Sigmoid colon (tissue), 7 donors: ENCODE measurements at places on chromosomes 5 and 9. TPM values are rescaled to one million over a fixed set of nuclear protein-coding genes. Genes with fewer than 3 reads are reported as not detected.

Gene ANKRD33B
- 2.7 TPM for total RNA-seq

Gene REEP5
- total RNA-seq = 67.6 TPM

Gene PLPP6
- 3.0 TPM for total RNA-seq

Gene IFNA2
- total RNA-seq = not detected

Gene PCDHGA6
- 5.4 TPM for total RNA-seq

Gene WDR38
- not detected for total RNA-seq

- peaks cover 6% of the 10 kb centered on the region for H3K36me3 ChIP-seq
- DNase-seq = peak; percentile 98
- H3K4me3 ChIP-seq = peak within 1 kb of the TSS; percentile 52
Measured at GRCh38 chr5:177311723-177312648, at the start of gene MXD3. Gene MXD3 (minus strand): TSS chr5:177311898. CDS start chr5:177311830, 68 bp downstream.

GRCh38 chr9:136965771-136966484 lies 11.4 kb upstream of the PTGDS start:
- no peaks in the 10 kb centered on the region for H3K4me1 ChIP-seq
- H3K27me3 ChIP-seq = peaks cover 21% of the 10 kb centered on the region
- no peak overlapping the region for H3K27ac ChIP-seq
- H3K36me3 ChIP-seq = no peaks in the 10 kb centered on the region
- no peak overlapping the region for H3K4me3 ChIP-seq
- no peak for DNase-seq

- no peaks in the 10 kb centered on the region for H3K27me3 ChIP-seq
- H3K4me1 ChIP-seq = no peaks in the 10 kb centered on the region
- H3K36me3 ChIP-seq = no peaks in the 10 kb centered on the region
- H3K27ac ChIP-seq = no peak overlapping the region
Measured at GRCh38 chr5:43376496-43377140, 35.6 kb downstream of the CCL28 start.

- no peaks in the 10 kb centered on the region for H3K4me1 ChIP-seq
- H3K27me3 ChIP-seq = no peaks in the 10 kb centered on the region
- no peak overlapping the region for H3K27ac ChIP-seq
- no peaks in the 10 kb centered on the region for H3K36me3 ChIP-seq
- DNase-seq = no peak
- no peak overlapping the region for H3K4me3 ChIP-seq
Measured at GRCh38 chr5:3167473-3167872, 416.0 kb upstream of the IRX2 start.

- peaks cover 7% of the 10 kb centered on the region for H3K36me3 ChIP-seq
- H3K27me3 ChIP-seq = no peaks in the 10 kb centered on the region
- H3K4me1 ChIP-seq = peaks cover 9% of the 10 kb centered on the region
- no peak overlapping the region for H3K4me3 ChIP-seq
- no peak for DNase-seq
Measured at GRCh38 chr9:131992906-131993657, 86.6 kb downstream of the MED27 start.

DNA sequence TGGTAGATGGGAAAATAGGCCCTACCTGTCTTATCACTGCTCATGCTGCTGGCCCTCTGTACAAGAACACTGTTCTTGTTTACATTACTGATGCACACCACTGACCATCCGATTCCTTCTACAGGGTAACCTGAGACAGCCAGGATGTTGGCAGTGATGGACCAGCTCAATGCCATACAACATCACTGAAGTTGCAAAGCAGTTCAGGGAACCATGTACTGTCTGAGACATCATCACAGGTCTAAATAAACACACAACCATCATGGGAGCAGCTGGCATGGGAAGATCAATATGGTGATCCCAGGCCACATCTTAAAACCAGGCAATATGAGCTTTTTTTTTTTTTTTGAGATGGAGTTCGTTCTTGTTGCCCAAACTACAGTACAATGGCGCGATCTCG lies 59.0 kb downstream of the IARS1 start:
- DNase-seq = no peak
- H3K36me3 ChIP-seq = peaks cover 61% of the 10 kb centered on the region
- H3K4me1 ChIP-seq = no peaks in the 10 kb centered on the region
- no peak overlapping the region for H3K4me3 ChIP-seq
- H3K27me3 ChIP-seq = no peaks in the 10 kb centered on the region

GRCh38 chr5:139565411-139566305 lies 4.5 kb downstream of the UBE2D2 start:
- no peaks in the 10 kb centered on the region for H3K27me3 ChIP-seq
- DNase-seq = peak; percentile 22
- no peaks in the 10 kb centered on the region for H3K36me3 ChIP-seq
- H3K4me1 ChIP-seq = no peaks in the 10 kb centered on the region

- DNase-seq = no peak
- no peaks in the 10 kb centered on the region for H3K4me1 ChIP-seq
- H3K4me3 ChIP-seq = no peak overlapping the region
- H3K36me3 ChIP-seq = no peaks in the 10 kb centered on the region
- H3K27ac ChIP-seq = no peak overlapping the region
Measured at GRCh38 chr9:65459756-65460320, 174.8 kb upstream of the FOXD4L5 start.

DNA sequence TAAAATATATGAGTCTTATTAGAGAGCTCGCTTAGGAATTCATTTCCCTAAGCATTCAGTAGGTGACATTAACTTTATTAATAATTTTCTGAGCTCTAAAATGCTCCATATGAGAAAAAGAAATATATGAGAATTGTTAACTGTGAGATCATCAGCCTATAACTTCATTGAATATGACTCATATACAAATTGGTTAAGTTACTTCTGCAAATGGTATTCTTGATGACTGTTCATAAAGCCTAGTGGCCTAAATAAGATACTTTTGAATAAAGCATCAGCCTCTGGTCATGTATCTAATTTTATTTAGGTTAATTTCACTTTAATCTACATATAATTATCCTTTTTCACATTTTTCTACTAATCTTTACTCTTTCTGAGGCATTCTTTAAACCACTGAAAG lies 710.2 kb upstream of the ACO1 start:
- H3K4me3 ChIP-seq = no peak overlapping the region
- H3K36me3 ChIP-seq = no peaks in the 10 kb centered on the region

DNA sequence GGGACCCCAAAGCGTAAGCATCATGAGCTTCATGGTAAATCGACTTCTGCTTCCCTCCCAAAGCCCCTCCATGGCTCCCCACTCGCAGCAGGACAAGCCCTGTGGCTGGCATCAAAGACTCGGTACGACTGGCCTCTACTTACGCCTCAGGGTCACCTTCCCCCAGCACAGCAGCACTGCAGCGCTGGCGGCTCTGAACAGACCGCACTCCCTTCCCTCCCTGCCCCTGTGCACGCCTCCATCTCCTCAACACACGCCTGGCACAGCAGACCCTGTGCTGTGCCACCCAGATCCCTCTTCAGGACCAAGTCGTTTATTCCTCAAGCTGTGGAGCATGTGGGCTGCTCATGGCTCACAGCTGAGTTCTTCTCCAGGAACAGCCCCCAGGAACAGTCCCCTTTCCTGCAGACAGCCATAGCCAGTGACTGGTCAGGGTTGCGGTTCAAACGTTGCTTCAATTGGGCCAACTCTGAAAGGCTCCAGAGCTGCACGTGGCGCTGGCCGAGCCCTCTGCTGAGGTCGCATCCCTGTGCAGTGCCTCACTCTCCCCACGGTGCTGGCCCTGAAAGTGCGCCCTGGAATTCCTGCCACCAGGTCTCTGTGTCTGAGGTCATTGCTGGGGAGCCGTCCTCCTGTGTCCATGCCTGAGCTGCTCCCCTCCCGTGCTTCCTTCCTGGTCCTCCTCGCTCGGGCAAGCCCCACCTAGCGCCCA lies 88.0 kb downstream of the ZNF354C start:
- no peaks in the 10 kb centered on the region for H3K4me1 ChIP-seq
- H3K4me3 ChIP-seq = no peak overlapping the region
- H3K27ac ChIP-seq = no peak overlapping the region
- DNase-seq = no peak
- no peaks in the 10 kb centered on the region for H3K36me3 ChIP-seq

DNA sequence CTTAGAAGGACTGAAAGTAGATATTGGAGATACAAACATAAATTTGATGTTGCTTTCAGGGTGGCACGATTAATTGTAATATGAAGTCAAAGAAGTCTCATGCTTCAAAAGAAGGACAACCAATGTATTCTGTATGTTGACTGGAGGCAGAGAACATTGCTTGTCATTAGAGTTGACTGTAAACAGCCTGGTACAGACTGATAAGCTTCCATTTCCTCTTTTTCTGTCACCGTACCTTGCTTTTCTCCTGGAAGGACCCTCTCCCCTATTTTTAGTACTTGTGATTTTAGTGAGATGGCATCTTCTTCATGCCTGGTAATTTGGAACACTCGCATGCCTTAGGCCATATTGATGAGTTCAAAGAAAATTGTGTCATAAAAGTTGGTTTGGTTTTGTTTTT lies 809.4 kb downstream of the PRELID2 start:
- DNase-seq = no peak
- H3K4me1 ChIP-seq = no peaks in the 10 kb centered on the region
- no peak overlapping the region for H3K4me3 ChIP-seq
- no peaks in the 10 kb centered on the region for H3K36me3 ChIP-seq
- H3K27me3 ChIP-seq = no peaks in the 10 kb centered on the region
